ENCODE measurements at places on chromosomes 1 and 21.

DNA sequence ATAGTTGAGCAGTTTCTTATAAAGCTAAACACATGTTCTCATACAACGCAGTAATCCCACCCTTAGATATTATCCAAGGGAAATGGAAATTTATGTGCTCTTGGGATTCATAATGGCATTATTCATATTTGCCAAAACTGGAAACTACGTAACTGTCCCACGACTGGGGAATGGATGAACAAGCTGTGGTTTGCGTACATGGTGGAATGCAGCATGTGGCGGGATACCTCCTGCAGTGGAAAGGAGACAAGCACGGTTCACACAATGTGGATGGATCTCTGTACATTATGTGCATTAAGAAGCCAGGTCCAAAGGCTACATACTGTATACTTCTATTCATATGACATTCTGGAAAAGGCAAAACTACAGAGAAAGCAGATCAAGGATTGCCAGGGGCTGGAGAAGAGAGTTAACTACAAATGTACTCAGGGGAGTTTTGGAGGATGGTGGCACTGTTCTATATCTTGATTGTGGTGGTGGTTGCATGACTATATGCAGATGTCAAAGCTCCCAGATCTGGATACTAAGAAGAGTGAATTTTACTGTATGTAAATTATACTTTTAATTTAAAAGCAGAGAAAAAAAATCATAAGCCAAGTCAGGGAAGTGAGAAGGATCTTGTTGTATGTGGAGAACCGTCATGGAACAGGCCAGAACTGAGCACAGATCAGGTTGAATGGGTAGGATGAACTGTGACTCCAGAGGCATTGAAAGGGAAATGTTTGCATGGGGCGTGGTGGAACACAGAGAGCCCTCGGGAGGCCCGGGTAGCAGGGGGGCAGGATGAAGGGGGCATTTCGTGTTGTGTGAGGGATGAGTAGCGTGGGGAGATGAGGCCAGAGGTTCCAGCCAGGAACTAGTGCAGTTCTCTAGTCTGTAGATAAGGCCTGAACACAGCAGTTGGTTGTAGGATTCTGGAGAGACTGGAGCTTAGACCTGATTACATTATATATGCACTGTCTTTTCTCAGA, 90.7 kb downstream of the GALNT2 start:
- peak; percentile 49 for DNase-seq

DNA sequence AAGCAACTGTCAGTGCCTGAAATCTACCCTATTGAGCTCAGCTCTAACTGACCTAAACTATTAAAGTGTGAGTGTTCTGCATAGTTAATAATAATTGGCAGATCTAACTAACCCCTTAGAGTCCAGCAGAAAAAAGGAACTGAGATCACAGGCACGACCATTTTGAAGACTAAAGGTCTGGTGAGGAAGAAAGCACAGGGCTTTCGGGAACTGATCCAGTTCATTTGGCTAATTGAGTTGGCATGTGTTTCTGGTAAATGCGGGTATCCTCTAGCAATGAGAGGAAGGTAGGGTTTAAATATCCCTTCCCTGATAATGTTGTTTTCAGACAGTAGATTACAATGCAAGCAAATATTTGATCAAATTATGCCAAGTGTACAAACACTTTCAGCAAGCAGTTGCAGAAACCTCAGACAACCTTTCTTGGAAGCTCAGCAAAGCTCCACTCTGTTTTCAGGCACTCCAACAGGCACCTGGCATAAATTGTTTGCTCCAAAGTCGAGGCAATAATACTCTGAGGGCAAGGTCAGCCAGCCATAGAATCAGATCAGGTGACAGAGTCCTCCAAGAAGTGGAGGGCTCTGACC, 100.8 kb downstream of the KCNK1 start:
- no peak for DNase-seq

GRCh38 chr1:153774780-153775457, at the start of gene SLC27A3:
SLC27A3 (plus strand) TSS chr1:153775407; CDS start chr1:153775498, 91 bp downstream.
- DNase-seq: peak; percentile 94

GRCh38 chr1:26350701-26351589, 3.0 kb downstream of the CRYBG2 start:
- no peak for DNase-seq

All from sigmoid colon (tissue), 7 donors.